Cardiac fibroblast (primary cell): ENCODE measurements at places on chromosomes 2 and 18.
A peak's percentile ranks its signal among the peaks of the same experiment; 100 is the strongest.

GRCh38 chr18:688323-688722 is 24.1 kb downstream of the ENOSF1 start:
- no peak for DNase-seq

- peak; percentile 77 for DNase-seq
Measured at GRCh38 chr2:215799194-215799593, 214.2 kb downstream of the MREG start.

DNA sequence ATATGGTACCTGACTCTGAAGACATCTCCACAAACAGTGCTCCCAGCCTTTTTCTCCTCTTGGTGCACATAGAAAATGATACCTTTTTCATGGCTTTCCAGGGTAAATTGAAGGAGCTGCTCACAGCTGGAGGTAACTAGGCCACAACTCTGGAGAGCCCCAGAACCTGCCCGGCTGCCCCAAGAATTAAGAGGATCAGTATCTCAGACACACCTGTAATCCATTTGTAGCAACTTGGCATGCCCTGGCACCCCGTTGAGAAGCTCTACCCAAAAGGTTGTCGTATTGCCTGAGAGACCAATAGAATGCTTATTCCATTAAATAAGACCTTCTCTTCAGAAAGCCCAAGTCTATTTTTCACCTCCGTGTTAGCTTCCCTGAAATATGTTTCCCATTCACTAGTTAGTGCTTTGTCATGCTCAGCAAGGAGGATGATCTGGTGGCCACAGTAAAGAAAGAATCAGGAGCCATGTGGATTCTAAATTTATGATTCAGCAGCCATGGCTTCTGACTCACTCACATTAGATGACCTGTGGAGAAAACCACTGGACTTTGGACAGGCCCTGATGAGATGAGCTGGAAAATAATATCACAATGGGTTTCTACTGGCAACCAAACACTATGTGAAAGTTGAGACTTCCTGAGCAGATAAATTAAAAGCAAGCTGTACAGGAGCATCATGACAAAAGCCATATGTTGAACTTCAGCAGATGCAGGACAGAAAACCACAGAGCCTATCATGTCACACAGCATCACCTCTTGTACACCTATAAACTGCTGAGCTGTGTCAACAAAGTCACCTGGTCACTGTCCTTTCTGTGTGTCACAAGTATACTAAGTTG is 253.3 kb upstream of the OSR1 start:
- peak; percentile 98 for DNase-seq

- no peak for DNase-seq
Measured at GRCh38 chr2:142104134-142104758, 26.6 kb downstream of the LRP1B start.
